ENCODE measurements at places on chromosomes 5 and 9. TPM values are rescaled to one million over a fixed set of nuclear protein-coding genes. Genes with fewer than 3 reads are reported as not detected.

- DNase-seq: peak; percentile 27
- no peaks in the 10 kb centered on the region for H3K27me3 ChIP-seq
- H3K4me1 ChIP-seq: peaks cover 31% of the 10 kb centered on the region
- no peaks in the 10 kb centered on the region for H3K36me3 ChIP-seq
- no peak overlapping the region for H3K27ac ChIP-seq
These were observed 39.9 kb downstream of the SHC3 start for GRCh38 chr9:89138463-89139390.

Gene GLIPR2
- 14.5 TPM for total RNA-seq

DNA sequence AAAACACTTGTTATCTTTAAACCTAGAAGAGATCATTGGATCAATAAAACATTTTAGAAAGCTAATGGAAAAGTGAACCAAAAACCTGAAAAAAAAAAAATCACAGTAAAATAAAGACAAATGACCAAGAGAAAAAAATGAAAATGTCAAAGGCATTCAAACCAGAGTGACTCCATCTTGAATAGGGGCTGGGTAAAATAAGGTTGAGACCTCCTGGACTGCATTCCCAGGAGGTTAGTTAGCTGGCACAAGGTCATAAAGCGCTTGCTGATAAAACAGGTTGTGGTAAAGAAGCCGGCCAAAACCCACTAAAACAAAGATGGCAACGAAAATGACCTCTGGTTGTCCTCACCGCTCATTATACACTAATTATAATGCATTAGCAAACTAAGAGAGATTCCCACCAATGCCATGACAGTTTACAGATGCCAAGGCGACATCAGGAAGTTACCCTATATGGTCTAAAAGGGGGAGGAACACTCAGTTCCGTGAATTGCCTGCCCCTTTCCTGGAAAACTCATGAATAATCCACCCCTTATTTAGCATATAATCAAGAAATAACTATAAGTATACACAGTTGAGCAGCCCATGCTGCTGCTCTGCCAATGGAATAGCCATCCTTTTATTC, 116.7 kb upstream of the NEK6 start:
- no peaks in the 10 kb centered on the region for H3K36me3 ChIP-seq
- H3K27ac ChIP-seq: no peak overlapping the region
- H3K4me3 ChIP-seq: no peak overlapping the region
- H3K27me3 ChIP-seq: no peaks in the 10 kb centered on the region

DNA sequence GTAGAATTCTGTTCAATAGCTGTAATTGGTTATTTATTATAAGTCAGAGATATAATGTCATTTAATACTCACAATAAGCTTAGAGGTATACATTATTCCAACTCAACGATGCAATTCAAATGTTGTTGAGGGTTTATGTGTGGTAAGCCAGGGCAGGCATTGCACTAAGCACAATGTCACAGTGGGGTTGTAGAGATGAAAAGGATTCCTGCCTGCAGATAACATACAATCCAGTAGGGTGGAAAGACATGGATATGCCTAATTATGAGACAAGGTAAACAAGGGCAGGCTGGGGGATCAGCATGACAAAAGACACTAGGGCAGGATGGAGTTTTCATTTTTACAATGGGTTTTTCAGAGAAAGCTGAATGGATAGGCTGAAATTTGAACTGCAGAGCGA, 98.7 kb upstream of the PALM2AKAP2 start:
- no peaks in the 10 kb centered on the region for H3K36me3 ChIP-seq
- no peaks in the 10 kb centered on the region for H3K4me1 ChIP-seq
- H3K27me3 ChIP-seq: peaks cover 57% of the 10 kb centered on the region
- DNase-seq: no peak

Gene PLEKHG4B
- 0.02 TPM for total RNA-seq

GRCh38 chr9:128626181-128626580, 30.5 kb downstream of the DYNC2I2 start:
- no peak overlapping the region for H3K27ac ChIP-seq
- peaks cover 26% of the 10 kb centered on the region for H3K36me3 ChIP-seq
- H3K4me3 ChIP-seq: no peak overlapping the region

DNA sequence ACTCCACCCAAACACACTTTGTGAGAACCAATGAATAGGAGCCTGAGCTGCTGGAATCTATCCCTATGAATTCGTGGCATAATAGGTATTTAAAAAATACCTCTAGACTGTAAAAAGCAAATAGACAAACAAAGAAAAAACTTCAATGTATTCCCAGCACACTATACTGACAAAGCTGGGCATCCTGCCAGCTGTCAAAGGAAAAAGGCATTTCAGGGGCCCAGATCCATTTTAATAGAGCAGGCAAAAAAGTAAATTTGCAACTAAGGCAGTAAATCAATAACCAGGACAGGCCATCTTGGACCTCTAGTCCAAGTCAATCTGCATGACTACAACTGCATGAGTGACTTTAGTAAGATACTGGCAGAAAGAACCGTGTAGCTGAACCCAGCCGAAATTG, 25.6 kb upstream of the LARP1 start:
- DNase-seq: no peak
- no peak overlapping the region for H3K27ac ChIP-seq
- no peaks in the 10 kb centered on the region for H3K27me3 ChIP-seq
- H3K36me3 ChIP-seq: no peaks in the 10 kb centered on the region

DNA sequence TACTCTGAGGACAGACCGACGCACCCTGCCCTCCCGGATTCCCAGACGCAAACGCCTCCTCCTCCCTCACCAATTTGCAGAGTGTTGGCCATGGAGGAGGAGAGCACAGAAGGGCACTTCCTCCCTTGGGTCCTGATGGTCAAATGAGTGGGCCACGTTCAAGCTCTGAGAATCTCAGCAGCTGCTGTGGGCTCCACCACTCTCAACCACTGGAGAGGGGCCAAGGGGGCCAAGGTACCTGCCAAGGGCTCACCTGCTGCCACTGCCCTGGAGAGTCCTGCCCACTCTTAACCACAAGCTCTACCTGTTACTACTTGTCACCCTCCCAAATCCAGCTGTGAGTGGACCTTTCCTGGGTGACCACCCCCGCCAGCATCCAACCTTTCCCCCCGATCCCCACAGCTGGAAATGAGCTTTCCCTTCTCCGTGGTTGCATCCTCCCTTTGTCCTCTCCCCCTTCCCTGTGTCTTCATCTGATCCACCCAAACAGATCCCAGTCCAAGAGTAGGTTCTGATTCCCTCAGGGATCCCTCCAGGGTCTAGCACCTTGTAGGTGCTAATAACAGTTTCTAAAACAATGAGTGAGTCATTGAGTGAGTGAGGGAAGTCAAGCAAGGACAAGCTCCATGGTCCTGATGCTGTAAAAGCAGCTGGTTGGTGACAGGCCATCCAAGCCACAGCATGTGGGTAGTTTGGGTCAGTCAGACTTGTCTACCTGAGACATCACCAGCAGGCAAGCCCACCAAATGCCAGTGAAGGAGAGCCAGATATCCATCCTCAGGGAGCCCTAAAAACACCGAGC, 69.7 kb downstream of the FAM114A2 start:
- H3K4me1 ChIP-seq: no peaks in the 10 kb centered on the region
- no peak for DNase-seq
- H3K27ac ChIP-seq: no peak overlapping the region
- H3K36me3 ChIP-seq: no peaks in the 10 kb centered on the region

GRCh38 chr9:93549611-93550010, 26.8 kb upstream of the PHF2 start:
- H3K27ac ChIP-seq: no peak overlapping the region
- H3K27me3 ChIP-seq: no peaks in the 10 kb centered on the region
- H3K36me3 ChIP-seq: peaks cover 14% of the 10 kb centered on the region

GRCh38 chr9:117418111-117418510, 3.3 kb upstream of the ASTN2 start:
- DNase-seq: no peak
- no peak overlapping the region for H3K4me3 ChIP-seq
- H3K27ac ChIP-seq: no peak overlapping the region
- no peaks in the 10 kb centered on the region for H3K4me1 ChIP-seq
- H3K36me3 ChIP-seq: no peaks in the 10 kb centered on the region
- H3K27me3 ChIP-seq: no peaks in the 10 kb centered on the region

- H3K36me3 ChIP-seq: no peaks in the 10 kb centered on the region
- H3K27me3 ChIP-seq: peaks cover 6% of the 10 kb centered on the region
- no peak overlapping the region for H3K4me3 ChIP-seq
- no peaks in the 10 kb centered on the region for H3K4me1 ChIP-seq
- H3K27ac ChIP-seq: no peak overlapping the region
These were observed 7.4 kb downstream of the C5orf46 start for GRCh38 chr5:147898875-147899401.

Gene MSX2
- total RNA-seq: 11.3 TPM

Gene PCDH1
- 24.2 TPM for total RNA-seq

DNA sequence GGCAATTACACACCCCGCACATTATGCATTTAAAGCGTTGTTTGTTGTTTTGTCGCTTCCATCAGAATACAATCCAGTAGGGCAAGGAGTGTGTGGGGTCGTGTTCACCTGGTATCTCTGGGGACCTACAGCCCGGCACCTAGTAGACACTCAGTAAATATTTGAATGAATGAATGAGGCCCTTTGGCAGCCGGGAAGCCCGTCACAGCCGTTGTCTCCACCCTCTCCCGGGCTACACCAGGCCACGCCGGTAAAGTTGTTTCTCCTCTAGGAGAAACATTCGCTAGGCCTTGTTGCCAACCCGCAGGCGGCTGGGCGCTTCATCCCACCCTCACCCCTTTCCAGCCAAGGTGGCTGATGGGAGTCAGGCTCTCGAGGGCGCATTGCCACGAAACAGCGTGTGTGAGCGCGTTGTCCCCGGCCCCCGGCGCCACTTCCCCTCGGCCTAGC, 876 bp upstream of the JAK2 start:
- peak; percentile 19 for DNase-seq
- H3K4me1 ChIP-seq: peaks cover 22% of the 10 kb centered on the region
- H3K4me3 ChIP-seq: peak overlapping the region; percentile 68
- H3K36me3 ChIP-seq: no peaks in the 10 kb centered on the region
- no peaks in the 10 kb centered on the region for H3K27me3 ChIP-seq

Gene CCNO
- total RNA-seq: 12.1 TPM

GRCh38 chr9:26170190-26170589, 491.9 kb upstream of the TUSC1 start:
- no peak overlapping the region for H3K27ac ChIP-seq
- no peak for DNase-seq
- no peaks in the 10 kb centered on the region for H3K36me3 ChIP-seq
- H3K4me3 ChIP-seq: no peak overlapping the region
- H3K27me3 ChIP-seq: no peaks in the 10 kb centered on the region

DNA sequence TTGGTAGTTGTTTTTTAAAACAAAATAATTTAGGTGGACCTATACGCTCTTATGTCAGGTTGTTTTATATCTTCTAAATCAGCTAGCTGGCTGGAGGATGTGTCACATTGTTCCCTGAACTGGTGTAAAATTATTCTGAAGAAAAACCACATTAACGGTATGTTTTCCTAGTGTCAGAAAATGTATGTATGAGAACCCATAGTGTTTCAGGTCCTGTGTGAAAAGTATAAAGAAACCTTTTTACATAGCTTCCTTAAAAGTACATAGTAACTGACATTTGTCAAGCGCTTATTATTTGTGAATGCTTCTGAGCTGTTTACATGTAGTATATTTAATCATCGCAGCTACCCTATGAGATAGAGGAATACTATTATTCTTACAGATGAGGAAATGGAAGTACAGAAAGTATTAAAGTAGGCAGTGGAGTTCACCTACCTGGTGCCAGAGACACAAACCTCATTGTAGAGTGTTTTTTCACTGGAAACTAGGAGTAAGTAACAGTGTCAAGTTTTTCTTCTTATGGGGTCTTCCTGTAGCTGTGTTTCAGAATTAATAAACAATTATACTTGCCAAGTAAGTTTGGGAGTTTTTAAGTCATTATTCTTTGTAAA, 10.4 kb upstream of the FAM120AOS start:
- H3K36me3 ChIP-seq: no peaks in the 10 kb centered on the region
- H3K27ac ChIP-seq: no peak overlapping the region
- H3K27me3 ChIP-seq: no peaks in the 10 kb centered on the region
- no peak for DNase-seq
- H3K4me3 ChIP-seq: no peak overlapping the region

GRCh38 chr9:37034938-37035647, 1.0 kb upstream of the PAX5 start:
- no peak overlapping the region for H3K4me3 ChIP-seq
- DNase-seq: no peak
- H3K36me3 ChIP-seq: no peaks in the 10 kb centered on the region
- H3K27me3 ChIP-seq: peaks cover 15% of the 10 kb centered on the region

GRCh38 chr9:134291452-134291881, 34.8 kb upstream of the RXRA start:
- H3K36me3 ChIP-seq: no peaks in the 10 kb centered on the region
- H3K4me1 ChIP-seq: no peaks in the 10 kb centered on the region
- H3K27me3 ChIP-seq: no peaks in the 10 kb centered on the region
- H3K27ac ChIP-seq: no peak overlapping the region

Gene SLC6A7
- not detected for total RNA-seq

- no peak for DNase-seq
- no peak overlapping the region for H3K4me3 ChIP-seq
- no peak overlapping the region for H3K27ac ChIP-seq
These were observed 79.9 kb upstream of the SLC1A3 start for GRCh38 chr5:36526537-36526936.

GRCh38 chr9:122120316-122121071, 27.4 kb upstream of the TTLL11 start:
- H3K36me3 ChIP-seq: no peaks in the 10 kb centered on the region
- no peak overlapping the region for H3K27ac ChIP-seq
- no peaks in the 10 kb centered on the region for H3K27me3 ChIP-seq

DNA sequence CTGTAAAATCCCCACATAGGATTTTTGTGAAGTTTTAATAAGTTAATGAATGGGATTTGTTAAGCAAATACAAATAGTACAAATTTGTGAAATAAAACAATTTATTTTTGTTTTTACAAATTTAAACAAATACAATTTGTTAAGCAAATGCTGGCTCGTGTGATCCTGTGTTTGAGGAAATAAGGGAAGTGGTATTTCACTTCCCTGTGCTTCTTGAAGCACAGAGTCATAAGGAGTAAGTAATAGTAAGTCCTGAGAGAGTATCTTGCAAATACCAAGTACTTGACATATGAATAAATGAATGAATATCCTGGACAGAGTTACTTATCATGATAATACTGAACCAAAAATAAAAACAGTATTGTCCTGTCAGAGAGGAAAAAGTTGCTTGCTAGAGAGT, 9.1 kb downstream of the SMIM3 start:
- H3K4me3 ChIP-seq: no peak overlapping the region
- no peaks in the 10 kb centered on the region for H3K27me3 ChIP-seq
- no peak for DNase-seq
- no peaks in the 10 kb centered on the region for H3K36me3 ChIP-seq

GRCh38 chr9:79007701-79008483, 563.9 kb upstream of the TLE4 start:
- H3K27me3 ChIP-seq: no peaks in the 10 kb centered on the region
- no peak for DNase-seq
- H3K4me1 ChIP-seq: peaks cover 5% of the 10 kb centered on the region
- H3K36me3 ChIP-seq: no peaks in the 10 kb centered on the region

- H3K4me1 ChIP-seq: peaks cover 45% of the 10 kb centered on the region
- no peak for DNase-seq
- no peak overlapping the region for H3K27ac ChIP-seq
- no peak overlapping the region for H3K4me3 ChIP-seq
- no peaks in the 10 kb centered on the region for H3K27me3 ChIP-seq
These were observed 26.2 kb downstream of the IRF1 start for GRCh38 chr5:132464156-132464939.

- no peak overlapping the region for H3K27ac ChIP-seq
- no peak overlapping the region for H3K4me3 ChIP-seq
- no peaks in the 10 kb centered on the region for H3K36me3 ChIP-seq
- DNase-seq: no peak
- H3K27me3 ChIP-seq: no peaks in the 10 kb centered on the region
These were observed 13.1 kb downstream of the ADAMTS6 start for GRCh38 chr5:65468633-65469032.

GRCh38 chr5:74261421-74261820, 379.1 kb downstream of the ENC1 start:
- H3K27me3 ChIP-seq: peaks cover 9% of the 10 kb centered on the region
- no peak overlapping the region for H3K4me3 ChIP-seq
- H3K27ac ChIP-seq: no peak overlapping the region
- no peaks in the 10 kb centered on the region for H3K36me3 ChIP-seq
- H3K4me1 ChIP-seq: no peaks in the 10 kb centered on the region
- no peak for DNase-seq

Gene POLR3G
- 44.8 TPM for total RNA-seq
